ENCODE measurements at places on chromosomes 5 and 9.

DNA sequence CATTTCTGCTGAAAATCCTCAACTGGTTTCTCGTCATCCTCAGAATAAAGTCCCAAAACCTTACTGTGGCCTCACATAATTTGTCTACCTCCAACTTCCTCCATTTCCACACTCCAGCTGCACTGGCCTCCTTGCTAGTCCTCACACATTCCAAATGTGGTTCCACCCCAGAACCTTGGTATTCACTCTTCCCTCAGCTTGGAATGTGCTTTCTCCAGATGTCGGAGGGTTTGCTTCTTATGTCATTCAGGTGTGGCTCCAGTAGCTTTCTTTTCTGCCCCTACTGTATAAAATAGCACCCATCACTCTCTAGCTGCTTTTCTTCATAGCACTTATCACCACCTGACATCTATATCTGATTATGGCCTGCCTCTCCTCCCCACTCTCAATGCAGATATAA, 102.5 kb upstream of the IFNK start:
- DNase-seq, result no peak

DNA sequence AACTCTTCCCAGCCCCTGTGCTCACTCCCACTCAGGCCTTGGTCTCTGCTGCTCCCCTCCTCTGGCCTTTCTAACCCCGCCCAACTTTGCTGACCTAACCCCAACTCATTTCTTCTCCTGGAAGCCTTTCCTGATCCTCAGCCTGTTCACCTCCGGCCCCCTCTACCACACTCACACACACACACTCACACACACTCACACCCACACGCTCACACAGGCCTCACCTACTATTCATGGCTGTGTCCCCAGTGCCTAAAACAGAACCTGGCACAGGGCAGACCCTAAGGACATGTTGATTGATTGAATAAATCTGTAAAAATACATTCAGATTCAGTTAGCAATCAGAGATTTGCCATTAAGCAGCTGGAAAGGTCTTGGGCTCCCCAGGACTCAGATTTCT, 28.5 kb upstream of the LHX2 start:
- DNase-seq, result no peak

GRCh38 chr5:106675687-106676086, 995.0 kb downstream of the EFNA5 start:
- DNase-seq, result no peak

- no peak for DNase-seq
Observed at GRCh38 chr9:106887066-106887465, 24.1 kb downstream of the ZNF462 start.

- DNase-seq, result no peak
Observed at GRCh38 chr9:129587487-129588262, 33.2 kb downstream of the C9orf50 start.

DNA sequence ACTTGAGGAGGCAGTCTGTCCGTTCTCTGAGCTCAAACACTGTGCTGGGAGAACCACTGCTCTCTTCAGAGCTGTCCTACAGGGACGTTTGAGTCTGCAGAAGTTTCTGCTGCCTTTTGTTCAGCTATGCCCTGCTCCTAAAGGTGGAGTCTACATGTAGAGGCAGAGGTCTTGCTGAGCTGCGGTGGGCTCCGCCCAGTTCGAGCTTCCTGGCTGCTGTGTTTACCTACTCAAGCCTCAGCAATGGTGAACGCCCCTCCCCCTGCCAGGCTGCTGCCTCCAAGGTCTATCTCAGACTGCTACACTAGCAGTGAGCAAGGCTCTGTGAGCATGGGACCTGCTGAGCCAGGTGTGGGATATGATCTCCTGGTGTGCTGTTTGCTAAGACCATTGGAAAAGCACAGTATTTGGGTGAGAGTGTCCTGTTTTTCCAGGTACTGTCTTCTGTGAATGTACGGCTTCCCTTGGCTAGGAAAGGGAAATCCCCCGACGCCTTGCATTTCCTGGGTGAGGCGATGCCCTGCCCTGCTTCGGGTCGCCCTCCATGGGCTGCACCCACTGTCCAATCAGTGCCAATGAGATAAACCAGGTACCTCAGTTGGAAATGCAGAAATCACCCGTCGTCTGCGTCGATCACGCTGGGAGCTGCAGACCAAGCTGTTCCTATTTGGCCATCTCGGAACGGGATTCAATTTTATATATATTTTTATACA, 58.5 kb downstream of the CNTRL start:
- peak; percentile 7 for DNase-seq

GRCh38 chr5:177132136-177133095, 1.2 kb upstream of the NSD1 start:
- no peak for DNase-seq

DNA sequence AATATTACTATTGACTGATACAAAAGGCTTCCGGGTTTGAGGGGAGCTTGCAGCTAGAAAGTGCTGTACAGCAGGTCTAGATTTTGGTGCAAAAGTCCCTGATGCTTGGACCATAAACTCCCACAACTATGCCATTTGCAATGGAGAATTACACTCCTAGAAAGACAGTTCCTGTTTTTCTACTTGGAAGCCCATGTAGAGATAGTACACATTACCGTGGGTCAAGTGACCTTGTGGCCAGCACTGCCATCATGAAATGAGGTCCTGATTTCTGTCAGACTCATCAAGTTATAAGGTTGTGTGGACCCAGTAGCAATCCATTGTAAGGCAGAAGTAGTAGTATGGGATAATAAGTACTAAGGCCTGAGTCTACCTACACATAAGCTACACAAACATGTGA, 42.8 kb upstream of the TNFSF8 start:
- no peak for DNase-seq

GRCh38 chr9:78158286-78158685, 77.6 kb upstream of the CEP78 start:
- DNase-seq, result no peak

GRCh38 chr5:14168793-14169262, 25.7 kb downstream of the TRIO start:
- DNase-seq, result no peak

Data from stimulated activated CD4-positive, alpha-beta T cell treated with anti-CD3 and anti-CD28 coated beads, Interleukin-1b, Interleukin-23, amount 100 ng/mL, for 24 hours (primary cell).